ENCODE measurements at places on chromosomes 4 and X.

DNA sequence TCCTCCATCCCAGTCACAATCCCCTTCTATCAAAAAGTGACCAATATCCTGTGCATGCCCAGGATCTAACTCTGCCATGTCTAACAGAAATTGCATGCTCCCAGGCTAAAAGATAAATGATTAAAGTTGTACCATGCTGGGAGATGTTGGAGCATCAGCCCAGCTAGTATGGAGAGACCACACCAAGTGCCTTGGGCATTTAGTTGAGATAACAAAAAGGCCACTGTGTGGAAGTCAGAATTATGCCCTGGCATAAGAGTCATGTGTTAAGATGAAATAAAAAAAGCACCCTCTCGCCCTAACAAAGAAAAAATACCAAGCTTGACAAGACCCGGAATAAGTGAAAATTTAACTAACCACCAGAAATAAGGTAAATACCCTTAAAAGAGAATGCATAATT is 155.9 kb upstream of the CENPE start:
- DNase-seq: no peak

DNA sequence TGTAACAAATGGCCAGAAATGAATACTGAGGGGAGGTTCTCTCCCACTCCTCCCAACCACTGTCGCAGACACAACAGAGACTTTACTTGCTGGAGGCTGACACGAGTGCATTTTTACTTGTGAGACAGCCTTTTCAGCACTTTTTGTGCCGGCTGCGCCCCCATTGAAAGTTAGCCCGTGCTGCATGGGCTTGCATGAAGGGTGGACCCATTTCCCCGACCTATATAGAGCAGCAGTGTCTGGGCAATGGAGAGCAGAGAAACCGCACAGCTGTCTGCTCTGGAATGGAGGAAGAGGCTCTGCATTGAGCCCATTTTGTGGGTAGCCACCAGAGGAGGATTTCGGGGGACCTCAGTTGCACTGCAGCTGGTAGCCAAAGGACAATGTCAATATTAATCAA is 208.8 kb downstream of the UGT8 start:
- no peak for DNase-seq

DNA sequence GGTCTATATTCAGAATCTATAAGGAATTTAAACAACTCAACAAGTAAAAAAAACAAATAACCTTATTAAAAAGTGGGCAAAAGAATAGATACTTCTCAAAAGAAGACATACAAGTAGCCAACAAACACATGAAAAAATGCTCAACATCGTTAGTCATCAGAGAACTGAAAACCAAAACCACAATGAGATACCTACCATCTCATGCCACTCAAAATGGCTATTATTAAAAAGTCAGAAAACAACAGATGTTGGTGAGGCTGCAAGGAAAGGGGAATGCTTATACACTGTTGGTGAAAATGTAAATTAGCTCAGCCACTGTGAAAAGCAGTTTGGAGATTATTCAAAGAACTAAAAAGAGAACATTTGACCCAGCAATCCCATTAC is 201.6 kb downstream of the QDPR start:
- peak; percentile 55 for DNase-seq

DNA sequence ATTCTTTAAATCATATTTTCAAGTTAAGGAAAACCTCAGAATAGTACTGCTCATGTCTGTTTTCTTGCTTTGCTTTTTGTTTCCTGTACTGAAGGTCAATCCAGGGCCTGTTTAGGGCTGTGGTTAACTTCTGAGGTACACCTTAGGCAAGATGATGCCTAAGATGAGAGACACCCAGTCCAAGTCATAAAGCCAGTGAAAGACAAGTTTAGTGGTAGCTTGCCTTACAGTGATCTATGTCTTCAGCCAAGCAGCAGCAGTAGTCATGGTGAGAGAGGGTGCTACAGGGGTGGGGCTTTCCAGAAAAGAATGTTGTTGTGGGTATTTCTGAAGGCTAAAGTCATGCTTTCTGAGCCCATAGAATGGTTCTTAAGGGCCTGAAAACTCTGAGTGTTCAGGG is 173.7 kb downstream of the VSIG4 start:
- DNase-seq: no peak

DNA sequence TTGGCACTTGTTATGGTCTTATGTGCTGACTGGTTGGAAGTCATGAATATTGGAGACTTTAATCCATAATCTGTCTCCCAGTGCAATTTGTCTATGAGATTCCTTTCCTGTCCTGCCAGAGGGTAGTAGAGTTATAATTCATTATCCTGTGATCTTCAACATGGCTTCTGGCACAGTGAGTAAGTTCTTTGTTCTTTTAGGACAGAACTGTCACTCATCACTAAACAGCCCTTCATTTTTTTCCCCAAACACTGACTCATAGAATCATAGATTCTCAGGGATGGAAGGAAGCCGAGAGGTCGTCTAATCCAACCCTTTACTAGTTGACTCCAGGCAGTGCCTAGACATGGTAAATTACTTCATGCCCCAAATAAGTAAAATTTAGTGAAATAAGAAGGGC is 78.4 kb downstream of the LUZP4 start:
- DNase-seq: peak; percentile 23

- DNase-seq: no peak
Measured at GRCh38 chr4:88953400-88953799, 103.6 kb downstream of the FAM13A start.

GRCh38 chrX:106718709-106719108 is 7.8 kb upstream of the RNF128 start:
- no peak for DNase-seq

- no peak for DNase-seq
Measured at GRCh38 chr4:31662951-31663350, 942.8 kb downstream of the PCDH7 start.

DNA sequence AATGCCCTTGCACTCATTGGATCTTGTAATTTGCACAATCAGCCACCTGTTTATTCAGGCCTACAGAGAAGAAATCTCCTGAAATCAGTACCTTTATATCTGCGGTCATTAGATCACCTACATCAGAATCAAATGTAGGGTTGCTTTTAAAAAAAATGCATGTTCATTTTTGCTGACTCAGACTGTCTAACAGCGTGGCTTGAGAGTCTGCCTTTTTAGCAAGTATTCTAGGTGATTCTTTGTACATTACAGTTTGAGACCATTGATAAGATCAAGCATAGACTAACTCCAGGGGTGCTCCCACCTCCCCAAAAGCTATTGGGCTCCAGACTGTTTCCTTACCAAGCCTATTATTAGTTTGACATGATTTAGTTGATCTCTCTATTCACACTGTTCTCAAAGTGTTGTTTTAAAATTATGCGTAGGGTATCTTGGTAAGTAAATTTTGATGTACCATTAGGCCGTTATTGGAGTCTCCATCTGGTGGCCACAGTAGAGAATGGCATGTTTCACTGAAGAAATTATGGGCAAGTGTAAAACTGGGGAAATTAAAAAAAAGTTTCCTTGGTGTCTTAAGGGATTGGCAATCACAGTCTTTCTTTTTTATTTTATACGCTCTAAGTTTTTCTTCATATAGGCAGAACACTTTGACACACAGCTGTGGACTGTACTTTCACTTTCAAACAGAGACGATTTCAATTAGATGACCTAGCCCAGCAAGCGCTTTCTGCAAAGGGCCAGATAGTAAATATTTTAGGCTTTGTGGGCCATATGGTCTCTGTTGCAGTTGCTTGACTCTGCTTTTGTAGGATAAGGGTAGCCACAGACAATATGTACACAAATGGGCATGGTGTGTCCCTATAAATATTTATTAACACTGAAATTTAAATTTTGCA is 33.7 kb upstream of the MSL3 start:
- DNase-seq: peak; percentile 48

GRCh38 chr4:11426731-11427120 is 2.0 kb downstream of the HS3ST1 start:
- DNase-seq: peak; percentile 15

DNA sequence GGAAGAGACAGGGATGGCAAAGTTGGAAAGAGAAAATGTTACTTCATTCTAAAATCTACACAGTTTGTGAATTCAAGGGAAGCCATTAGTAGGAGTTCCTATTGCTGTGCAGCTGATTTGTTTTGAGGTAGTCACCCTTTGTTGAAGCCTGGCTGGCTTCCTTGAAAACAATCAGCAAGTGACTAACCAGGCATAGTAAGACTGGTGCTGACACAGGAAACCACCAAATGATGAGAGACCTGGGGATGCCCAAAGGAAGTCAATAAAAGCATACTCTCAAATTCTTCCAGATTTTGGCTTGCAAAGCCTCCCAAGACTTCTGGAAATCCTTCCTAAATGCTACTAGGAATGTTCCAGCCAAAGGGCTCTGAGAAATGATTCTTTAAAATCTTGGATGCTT is 23.9 kb upstream of the PRDM8 start:
- DNase-seq: peak; percentile 75

All from astrocyte of the hippocampus (primary cell).